Stimulated activated CD4-positive, alpha-beta T cell treated with anti-CD3 and anti-CD28 coated beads, Interleukin-15, amount 100 ng/mL, for 24 hours (primary cell): ENCODE measurements at places on chromosomes 4 and X.

GRCh38 chrX:46693149-46693548, 65.8 kb downstream of the SLC9A7 start:
- no peak for DNase-seq

DNA sequence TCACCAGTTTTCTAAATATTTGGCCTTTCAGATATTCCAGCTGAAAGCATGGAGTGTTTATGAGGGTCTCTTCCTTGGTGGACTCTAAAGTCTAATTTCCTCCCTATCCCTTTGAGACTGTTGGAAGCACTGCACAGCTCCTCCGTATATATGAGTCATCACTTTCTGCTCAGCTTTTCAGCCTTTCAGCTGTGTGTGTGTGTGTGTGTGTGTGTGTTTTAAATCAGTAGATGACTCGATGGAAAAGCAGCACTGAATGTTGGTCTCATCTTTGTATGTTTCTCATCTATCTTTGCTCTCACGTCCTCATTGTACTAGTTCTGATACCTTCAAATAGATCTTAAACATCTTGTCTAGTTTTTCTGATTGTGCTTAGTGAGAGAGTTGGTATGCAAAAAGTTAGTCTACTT, 81.6 kb downstream of the ZFX start:
- DNase-seq: no peak

DNA sequence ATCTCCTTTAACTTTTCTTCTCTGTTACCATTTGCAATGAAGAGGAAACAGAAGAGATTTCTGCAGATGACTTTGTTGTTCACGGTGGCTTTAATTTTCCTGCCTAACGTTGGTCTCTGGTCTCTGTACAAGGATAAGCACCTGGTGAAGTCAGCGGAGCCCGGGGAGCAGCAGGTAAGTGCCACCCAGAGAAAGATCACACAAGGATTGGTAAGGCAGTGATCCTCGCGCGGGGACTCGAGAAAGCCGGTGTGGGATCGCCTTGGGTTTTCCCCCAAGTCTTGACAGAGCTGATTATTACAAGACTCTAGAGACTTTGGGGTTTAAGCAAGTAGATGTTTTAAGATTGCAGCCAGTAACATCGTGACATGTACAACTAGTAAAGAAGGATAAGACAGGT, 1.3 kb downstream of the GALNTL6 start:
- no peak for DNase-seq

GRCh38 chrX:43349363-43349762, 306.7 kb upstream of the MAOA start:
- DNase-seq: peak; percentile 30

GRCh38 chr4:83993774-83994173, 457.9 kb downstream of the GPAT3 start:
- peak; percentile 1 for DNase-seq

DNA sequence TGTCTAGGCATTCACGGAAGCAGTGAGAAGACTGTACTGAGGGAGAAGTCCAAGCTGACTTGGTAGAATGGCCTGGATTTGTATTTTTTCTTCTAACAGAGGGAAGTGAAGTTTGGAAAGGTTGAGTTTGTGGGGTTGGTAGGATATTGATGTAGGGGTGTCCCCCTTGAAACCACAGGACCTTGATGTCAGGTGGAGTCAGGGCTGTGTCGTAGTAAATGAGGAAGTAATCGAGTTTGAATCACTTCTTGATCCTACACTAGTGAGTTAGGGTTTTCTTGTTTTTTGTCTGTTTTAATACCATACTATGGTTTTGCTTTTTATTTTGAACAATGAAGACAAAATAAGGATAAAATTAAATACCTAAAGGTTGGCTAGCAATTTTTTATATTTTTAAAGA, 30.1 kb upstream of the ANAPC4 start:
- DNase-seq: no peak

DNA sequence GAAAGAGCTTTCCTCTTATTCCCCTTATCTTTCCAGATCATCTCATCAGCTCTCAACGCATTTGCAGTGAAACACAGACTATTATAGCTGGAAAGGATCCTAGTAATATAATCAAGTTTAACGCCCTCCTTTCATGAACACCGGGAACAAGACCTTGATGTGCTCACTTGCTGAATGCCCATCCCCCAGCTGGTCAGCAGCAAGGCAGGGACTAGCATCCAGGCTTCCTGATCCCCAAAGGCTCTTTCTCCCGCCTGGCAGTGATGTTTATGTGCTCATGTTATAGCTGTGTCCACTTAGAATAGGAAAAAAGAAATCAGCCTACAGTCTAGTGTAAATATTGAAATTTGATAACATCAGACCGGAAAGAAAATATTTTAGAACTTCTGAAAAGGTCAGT, 24.6 kb downstream of the GPC4 start:
- no peak for DNase-seq

- DNase-seq: no peak
These were observed 80.7 kb downstream of the SYNPO2 start for GRCh38 chr4:118969359-118969758.

- no peak for DNase-seq
These were observed 21.8 kb downstream of the FHL1 start for GRCh38 chrX:136168929-136169735.

- peak; percentile 20 for DNase-seq
These were observed 4.5 kb downstream of the CXXC4 start for GRCh38 chr4:104490096-104490769.

GRCh38 chr4:3233391-3234071, 15.4 kb upstream of the MSANTD1 start:
- DNase-seq: no peak

GRCh38 chrX:68079961-68080360, 353.3 kb downstream of the OPHN1 start:
- DNase-seq: no peak

GRCh38 chr4:15893962-15894361, 44.6 kb downstream of the FGFBP1 start:
- DNase-seq: no peak

DNA sequence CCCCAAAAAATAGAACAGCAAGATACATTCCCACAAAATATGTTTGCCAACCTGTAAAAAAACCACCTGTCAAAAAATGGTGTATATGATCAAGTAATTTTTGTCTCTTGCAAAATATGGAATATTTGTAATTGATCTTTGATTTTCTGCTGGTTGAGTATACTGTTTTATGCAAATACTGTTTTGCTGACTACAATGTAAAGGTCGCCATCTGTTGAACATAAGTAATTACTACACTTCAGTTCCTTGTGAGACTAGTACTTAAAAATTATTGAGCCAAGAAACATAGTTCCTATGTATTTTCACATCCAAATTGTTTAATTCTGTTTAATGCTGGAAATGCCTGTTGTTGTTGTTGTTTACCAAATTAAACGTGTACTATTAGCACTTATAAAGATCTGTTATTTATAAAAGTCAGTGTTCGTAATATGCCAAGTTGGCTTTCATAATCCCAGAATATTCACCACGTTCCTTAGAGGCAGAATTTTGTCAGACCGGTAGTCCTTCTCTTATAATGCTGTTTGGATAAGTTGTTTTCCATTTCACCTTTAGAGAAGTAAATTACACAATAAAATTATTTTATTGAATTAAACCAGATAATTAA, 144.2 kb downstream of the PDLIM5 start:
- no peak for DNase-seq

DNA sequence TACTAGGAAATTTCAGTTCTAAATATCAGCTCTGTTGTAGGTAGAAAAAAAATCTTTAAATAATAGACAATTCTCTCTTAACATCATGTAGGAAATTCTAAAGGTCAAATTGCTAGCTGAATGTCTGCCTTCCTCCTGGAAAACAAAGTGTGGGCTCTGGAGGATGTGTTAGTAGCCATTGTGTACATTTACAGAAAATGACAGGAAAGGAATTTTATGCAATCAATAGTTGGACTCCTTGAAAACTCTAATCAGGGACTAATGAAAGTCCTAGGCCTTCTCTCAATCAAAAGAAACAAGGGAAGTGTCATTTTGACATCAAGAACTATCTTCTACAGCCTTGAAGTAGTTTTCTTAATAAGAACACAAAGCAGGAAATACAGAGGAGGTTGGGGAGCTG, 174.6 kb downstream of the ANKRD50 start:
- DNase-seq: no peak

GRCh38 chr4:174324725-174325124, 41.0 kb downstream of the CEP44 start:
- no peak for DNase-seq
